NAMALWA (cell line): ENCODE measurements at places on chromosomes 2 and 18.

DNA sequence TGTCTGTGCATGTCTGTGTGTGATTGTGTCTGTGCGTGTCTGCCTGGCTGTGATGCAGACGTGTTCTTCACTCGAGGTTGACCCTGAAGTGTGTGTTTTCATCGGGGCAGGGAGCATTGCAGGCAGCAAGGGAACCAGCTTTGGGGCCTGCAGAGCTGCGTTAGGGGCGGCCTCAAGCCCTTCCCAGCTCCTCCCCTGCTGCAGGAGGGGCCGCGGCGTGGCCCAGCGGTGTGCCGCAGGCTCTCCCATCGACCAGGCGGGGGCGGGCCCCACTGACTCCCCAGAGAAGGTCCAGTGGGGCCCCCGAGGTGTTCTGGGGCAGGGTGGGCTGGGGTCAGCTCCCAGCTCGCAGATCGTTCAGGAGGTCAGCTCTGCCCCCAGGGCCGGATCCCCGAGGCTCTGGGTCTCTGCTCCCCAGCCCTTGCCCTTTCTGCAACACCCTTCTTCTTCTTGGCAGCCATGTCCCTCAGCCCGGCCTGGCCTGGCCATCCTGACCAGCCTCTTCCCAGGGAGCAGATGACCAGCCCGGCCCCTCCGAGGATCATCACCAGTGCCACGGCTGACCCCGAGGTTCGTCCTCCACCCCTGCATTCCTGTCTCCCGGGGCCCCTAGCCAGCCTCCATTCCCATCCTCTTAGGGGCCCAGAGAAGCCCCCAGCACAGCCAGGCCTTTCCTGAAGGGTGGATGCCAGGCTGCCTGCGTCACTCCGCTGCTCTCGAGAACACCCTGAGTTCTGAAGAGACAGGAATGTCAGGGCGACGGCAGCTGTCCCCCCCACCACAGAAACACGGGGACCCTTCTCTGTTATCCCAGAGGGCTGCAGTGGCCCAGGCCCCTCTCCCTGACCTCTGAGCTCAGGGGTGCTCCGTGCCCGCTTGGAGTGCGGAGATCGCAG, 11.1 kb upstream of the KLHL30 start:
- DNase-seq = no peak

GRCh38 chr2:174051741-174052583, 86.8 kb upstream of the SP3 start:
- no peak for DNase-seq

- DNase-seq = no peak
These were observed 23.3 kb downstream of the SLC30A6 start for GRCh38 chr2:32189011-32189410.

- DNase-seq = no peak
These were observed 401.0 kb downstream of the SETBP1 start for GRCh38 chr18:45081566-45082181.

DNA sequence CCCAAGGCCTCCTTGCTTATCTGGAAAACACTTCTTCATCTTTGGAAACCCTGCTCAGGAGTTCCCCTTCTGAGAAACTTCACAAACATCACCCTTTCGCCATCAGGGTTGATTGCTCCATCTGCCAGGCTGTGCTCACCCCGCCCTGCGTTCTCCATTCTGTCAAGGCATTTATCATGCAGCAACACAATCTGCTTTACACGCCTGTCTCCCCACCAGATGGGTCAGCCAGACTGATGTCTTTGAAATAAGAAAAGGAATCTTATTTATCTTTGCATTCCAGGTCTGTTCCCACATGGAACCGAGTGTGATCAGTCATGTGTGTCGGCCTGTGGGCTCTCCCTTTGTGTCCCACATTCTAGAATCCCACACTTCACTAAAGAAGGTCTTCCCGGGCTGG, 110.0 kb upstream of the ARL4C start:
- DNase-seq = no peak

- no peak for DNase-seq
These were observed 38.5 kb downstream of the ANO7 start for GRCh38 chr2:241226723-241227572.

GRCh38 chr2:25032901-25033300, 9.0 kb upstream of the EFR3B start:
- DNase-seq = no peak

DNA sequence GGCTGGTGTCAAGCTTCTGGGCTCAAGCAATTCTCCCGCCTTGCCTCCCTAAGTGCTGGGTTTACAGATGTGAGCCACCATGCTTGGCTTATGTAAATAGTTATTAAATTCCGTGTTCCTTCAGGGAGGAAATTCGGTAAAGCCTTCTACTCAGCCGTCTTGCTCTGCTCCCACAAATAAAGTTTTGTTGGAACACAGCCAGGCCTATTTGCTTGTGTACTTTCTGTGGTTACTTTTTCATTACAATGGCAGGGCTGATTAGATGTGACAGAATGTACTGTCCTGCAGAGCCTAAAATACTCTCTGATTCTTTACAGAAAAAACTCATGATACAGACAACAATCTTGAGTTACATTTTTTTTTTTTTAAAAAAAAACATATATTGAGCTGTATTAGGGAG, 68.8 kb upstream of the TACR1 start:
- no peak for DNase-seq

DNA sequence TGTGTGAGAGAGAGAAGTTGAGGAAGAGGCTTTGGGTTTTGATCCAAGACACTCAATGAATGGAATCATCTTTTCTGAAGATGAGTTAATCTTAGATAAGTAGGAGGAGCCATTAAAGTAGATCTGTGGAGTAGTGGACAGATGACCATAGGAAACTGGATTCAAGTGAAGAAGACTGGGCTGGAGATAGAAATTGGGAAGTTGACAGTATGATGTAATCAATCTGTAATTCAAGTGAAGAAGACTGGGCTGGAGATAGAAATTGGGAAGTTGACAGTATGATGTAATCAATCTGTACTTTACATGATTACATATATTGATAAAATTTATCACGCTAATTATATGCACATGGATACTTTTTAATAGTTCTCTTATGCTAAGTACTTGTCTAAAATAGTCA, 92.8 kb downstream of the PHLPP1 start:
- no peak for DNase-seq

DNA sequence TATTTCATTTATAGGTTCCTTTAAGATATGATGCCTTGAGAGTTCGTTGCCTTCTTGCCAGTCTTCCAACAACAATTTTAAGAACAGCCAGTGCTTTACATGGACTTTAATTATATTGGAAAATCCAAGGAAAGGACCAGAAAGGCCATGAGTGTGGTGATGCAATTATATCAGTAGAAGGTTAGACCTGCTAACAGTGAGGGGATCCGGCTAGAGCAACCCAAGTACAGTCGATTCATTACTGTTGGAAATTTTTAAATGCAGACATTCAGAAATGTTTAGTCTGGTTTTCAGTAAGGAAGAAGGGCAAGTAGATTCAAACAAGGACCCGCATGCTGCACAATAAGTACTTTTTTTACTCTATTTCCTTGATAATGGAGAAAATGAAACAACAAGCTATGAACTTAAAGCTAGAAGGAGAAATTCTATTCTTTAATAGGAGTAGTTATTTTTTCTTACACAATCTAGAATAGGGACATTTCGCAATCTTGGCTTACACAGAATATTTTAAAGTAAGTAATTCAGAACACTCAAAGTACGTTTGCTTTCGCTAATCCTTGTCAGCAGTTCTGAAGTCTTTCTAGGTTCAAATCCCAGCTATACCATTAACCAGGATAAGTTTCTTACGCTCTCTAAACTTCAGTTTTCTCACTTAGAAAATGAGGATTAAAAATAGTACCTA, 405.5 kb downstream of the MEIS1 start:
- no peak for DNase-seq

GRCh38 chr2:41313082-41313481, 734.7 kb upstream of the PKDCC start:
- no peak for DNase-seq

DNA sequence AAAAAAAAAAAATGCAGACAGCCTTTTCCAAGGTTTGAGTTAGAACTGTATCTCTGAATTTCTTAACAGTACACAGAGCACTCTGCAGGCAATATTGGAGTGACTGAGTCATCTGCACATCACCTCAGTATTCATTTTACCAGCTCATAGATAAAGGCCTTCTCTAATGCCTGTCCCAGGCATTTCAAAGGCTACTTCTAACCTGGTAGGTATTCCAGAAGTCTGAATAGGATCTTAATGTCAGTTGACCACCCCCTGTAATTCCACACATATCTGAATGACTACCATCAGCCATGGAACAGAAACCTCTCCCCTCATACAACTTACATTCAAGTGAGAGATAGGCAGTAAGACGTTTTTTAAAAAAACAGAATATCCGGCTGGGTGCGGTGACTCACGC, 9.0 kb downstream of the METTL21A start:
- DNase-seq = no peak

GRCh38 chr2:62423883-62424458, 82.0 kb downstream of the TMEM17 start:
- no peak for DNase-seq

DNA sequence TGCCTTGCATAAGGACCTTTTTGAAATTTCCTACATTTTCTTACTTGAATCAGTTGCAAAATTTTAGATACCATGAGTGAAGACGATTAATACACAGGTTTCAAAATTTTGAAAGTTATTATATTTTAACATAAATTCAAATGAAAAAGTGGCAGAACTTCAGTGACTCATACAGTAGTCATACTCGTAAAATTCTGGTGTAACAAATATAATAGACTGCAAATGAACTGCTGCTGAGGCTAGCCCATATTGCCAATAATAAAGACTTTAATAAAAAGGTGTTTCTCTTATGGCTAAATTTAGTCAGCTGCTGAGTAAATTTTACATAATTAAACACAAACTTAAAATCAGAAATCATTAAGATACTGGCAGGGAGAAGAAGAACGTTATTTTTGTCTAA, 36.9 kb downstream of the MSH6 start:
- DNase-seq = no peak

DNA sequence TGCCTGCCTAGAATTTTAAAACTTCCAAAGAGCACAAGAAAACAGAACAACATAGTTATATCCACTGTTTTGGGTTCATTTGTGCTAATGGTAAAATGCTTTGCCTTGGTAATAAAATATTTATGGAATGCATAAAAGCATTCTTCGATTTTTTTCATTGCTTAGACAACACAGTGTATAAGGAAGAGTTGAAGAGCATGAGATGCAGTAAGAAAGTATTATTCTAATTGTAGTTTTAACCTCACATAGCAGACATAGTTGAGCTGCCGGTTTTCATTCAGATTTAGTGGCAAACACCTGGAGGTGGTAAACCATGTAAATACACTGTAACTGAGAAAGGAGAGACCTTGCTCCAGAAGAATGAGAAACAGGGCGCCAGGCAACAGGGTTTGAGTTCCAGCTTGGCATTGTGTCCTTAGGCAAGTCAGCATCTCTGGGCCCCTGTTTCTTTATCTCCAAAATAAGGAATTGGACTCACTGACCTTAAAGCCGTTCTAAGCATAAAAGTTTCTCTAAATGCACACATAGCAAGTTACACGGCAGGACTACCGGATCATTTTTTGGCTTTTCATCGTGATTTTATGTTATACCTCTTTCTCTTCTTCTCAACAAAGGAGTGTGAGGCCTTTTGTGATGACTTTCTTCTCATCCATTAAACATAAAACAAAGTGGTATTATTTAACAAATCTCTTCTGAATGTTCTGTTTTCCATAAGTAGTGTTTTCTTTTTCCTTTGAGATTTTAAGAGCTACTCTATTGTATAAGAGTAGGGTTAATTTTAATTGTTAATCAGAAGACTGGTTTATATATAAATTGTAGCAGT, 7.9 kb downstream of the UGP2 start:
- DNase-seq = no peak

GRCh38 chr2:54560146-54560881, 104.2 kb downstream of the SPTBN1 start:
- peak; percentile 82 for DNase-seq

GRCh38 chr2:147530033-147530432, 314.8 kb upstream of the ACVR2A start:
- no peak for DNase-seq

DNA sequence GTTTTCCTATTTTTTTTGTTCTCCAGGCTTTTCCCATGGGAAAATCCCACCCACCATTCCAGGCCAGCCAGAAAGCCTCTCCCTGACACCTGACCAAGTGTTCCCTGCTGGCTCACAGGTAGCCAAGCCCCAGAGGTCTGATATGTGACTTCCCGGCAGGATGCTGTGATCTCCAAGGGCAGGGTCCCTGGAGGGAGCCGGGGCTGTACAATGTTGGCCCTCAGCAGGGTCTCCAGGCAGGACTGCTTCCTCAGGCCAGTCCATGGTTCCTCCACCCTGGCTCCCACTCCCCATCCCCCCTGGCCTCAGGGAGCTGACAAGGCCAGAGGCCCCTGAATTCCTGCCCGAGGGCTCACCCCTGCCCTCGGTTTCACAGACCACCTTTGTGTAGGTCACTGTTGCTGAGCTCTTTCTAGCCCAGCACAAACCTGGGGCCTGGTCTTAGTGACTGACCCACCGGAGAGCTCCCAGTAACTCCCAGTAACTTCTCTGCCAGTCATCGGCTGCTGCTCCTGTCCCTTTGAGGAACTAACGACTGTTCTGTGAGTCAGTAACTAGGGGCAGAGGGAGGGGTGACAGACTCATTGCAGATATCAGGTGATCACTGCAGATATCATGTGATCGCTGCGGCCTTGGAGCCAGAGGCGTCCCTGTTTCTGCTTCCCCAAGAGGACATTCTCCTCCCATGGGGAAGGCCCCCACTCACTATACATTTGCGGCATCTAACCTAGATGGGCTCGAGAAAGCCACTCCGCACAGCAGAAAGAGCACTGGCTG, 38.7 kb downstream of the SDC1 start:
- DNase-seq = no peak

- no peak for DNase-seq
These were observed 41.1 kb upstream of the ARL5A start for GRCh38 chr2:151869291-151869690.

DNA sequence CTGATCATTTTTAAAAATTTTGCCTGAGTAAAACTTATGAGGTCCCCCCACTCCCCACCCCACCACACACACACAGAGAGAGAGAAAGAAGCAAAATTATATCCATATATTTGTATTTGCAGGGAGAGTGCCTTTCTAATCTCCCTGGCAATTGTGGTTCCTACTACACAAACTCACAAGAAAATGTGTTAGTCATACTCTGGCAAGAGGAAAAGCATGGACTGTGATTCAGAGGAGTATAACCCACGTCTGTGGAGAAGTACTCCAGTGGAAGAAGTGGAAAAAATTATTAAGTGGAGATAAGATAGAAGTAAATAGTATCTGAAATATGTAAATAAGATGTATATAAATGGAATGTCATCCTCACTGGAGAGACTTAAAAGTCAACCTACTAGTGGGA, 114.0 kb downstream of the DSEL start:
- DNase-seq = no peak

GRCh38 chr2:188599140-188599539, 307.5 kb downstream of the GULP1 start:
- DNase-seq = no peak

DNA sequence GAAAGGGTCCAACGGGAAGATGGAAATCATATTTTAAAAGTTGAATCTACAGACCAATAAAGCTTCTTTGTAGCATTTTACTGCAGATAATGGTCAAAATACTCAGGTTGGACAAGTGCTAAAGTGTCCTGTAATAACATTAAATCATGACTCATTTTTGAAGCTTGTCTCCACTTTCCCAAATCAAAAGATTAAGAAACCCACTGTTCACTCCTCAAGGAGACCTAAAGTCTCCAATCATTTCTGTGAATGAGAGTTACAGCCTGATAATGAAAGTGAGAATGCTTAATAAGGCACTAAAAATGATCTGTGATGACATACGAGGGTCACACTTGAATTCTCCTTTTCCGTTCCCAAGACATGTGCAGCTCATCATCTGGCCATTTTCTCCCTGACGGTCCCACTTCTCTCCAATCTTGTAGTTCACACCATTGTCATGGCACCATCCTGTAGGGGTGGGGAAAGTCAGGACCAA, 53.4 kb downstream of the ATIC start:
- DNase-seq = no peak

- peak; percentile 62 for DNase-seq
These were observed 825 bp downstream of the ITGA6 start for GRCh38 chr2:172427990-172428831.
